Activated T-helper 1 cell treated with anti-CD3 and anti-CD28 coated beads, Interleukin-12 subunit alpha, Interleukin-12 subunit beta, Interleukin-2, Interleukin-4 antibody, amounts not matched to agents 30 ng/mL and 10 ng/mL and 1 ng/mL, durations not matched to agents 14 hours and 24 hours and 36 hours (primary cell): ENCODE measurements at places on chromosomes 12 and 14. TPM values are rescaled to one million over a fixed set of nuclear protein-coding genes. Genes with fewer than 3 reads are reported as not detected.

GRCh38 chr12:75666126-75666938 lies 154.9 kb upstream of the KRR1 start:
- no peak for DNase-seq

- DNase-seq: no peak
Observed at GRCh38 chr14:55092341-55092740, 36.7 kb upstream of the LGALS3 start.

DNA sequence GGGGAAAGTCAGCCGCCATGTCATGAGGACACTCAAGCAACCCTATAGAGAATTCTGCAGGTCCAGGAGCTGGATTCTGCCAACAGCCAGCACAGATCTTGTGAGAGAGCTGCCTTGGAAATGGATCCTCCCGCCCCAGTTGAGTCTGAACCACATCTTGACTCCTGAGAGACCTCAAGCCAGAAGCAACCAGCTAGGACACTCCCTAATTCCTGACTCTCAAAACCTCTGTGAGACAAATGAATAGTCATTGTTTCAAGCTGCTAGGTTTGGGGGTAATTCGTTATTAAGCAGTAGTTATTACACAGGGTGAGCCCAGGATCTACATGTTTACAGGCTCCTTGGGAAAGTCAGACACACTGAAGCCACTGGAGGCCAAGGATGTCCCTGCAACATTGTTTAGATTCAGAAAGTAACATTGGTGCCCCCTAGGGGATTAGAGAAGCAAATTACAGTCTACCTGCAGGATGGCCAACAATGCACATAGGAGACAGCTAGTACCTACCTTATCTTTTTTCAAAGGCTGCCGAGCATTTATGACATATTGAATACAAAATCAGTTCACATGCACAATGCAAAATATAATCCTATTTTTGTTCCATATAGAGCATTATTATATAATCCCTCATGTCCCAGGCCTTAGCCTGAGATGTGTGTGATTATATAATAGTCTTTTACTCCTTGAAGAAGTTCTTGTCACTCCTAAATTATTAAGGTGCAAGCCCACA lies 57.9 kb upstream of the FICD start:
- DNase-seq: no peak

GRCh38 chr12:33560653-33561208 lies 121.1 kb upstream of the SYT10 start:
- DNase-seq: no peak

DNA sequence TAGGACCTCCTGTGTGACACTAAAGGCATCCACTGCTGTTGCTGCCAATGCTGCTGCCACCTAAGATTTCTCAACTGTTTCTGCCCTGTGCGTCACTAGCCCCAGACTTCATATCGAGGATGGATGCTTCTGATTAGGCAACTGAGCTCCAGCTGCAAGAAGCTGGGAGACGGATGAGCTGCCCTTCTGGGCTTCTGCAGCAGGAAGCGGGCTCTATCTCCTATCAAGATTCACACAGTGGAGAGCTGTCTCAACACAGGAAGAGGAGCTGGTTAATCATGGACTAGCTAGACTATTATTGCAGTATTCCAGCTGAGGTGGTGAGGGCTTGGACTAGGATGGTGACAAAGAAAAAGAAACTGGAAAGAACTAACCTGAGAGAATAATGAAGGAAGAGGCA lies 59.2 kb upstream of the PELI2 start:
- no peak for DNase-seq

GRCh38 chr12:46921048-46921763 lies 95.4 kb upstream of the SLC38A4 start:
- no peak for DNase-seq

GRCh38 chr12:26941215-26941594 lies 2.9 kb downstream of the FGFR1OP2 start:
- DNase-seq: no peak

- no peak for DNase-seq
Observed at GRCh38 chr14:28763751-28764256, 2.8 kb upstream of the FOXG1 start.

Gene COQ5
- 27.8 and 29.8 TPM in 2 replicates for total RNA-seq

Gene FKBP3
- 58.0 and 59.3 TPM in 2 replicates for total RNA-seq

Gene ANO2
- total RNA-seq: not detected in 2 replicates

Gene GZMB
- total RNA-seq: 6,140 and 6,145 TPM in 2 replicates
